SJCRH30 (cell line): ENCODE measurements at places on chromosomes 3 and 15.

DNA sequence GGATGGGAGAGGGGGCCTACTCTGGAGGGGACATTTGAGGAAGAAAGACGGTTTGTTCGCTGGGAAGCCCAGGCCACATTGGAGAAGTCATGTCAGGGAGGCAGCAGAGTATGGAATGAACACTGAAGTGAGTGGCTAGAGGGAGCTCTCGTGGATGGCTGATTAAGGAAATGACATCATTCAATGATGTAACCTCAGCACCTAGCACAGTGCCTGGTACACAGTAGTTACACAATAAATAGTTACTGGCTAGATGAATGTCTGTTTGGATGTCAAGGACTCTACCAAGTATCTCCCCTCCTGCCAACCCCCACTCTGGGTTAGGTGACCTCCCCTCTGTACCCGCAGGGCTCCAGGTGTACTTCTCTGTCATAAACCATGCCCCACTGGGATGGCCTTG lies 121.1 kb downstream of the CLSTN2 start:
- no peak for DNase-seq

DNA sequence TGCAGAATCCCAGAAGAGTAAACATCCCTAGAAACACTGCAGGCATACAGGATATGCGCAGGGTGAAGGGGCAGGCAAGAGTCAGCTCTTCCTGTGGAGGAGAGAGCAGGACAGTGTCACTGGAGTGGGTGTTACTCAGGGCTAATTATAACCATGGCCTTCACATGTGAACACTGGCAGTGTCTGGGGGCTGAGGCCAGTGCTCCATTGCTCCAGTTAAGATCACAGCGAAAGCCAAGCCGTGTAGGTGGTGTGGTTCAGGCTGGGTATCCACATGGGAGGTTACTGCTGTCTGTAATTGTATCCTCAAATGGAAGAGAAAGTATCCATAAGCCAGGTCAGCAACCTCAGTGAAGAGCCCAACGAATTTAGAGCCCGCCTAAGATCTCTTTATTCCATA lies 84.6 kb downstream of the MESD start:
- no peak for DNase-seq

- DNase-seq, result peak; percentile 6
Measured at GRCh38 chr3:166367947-166368533, 530.8 kb upstream of the BCHE start.

DNA sequence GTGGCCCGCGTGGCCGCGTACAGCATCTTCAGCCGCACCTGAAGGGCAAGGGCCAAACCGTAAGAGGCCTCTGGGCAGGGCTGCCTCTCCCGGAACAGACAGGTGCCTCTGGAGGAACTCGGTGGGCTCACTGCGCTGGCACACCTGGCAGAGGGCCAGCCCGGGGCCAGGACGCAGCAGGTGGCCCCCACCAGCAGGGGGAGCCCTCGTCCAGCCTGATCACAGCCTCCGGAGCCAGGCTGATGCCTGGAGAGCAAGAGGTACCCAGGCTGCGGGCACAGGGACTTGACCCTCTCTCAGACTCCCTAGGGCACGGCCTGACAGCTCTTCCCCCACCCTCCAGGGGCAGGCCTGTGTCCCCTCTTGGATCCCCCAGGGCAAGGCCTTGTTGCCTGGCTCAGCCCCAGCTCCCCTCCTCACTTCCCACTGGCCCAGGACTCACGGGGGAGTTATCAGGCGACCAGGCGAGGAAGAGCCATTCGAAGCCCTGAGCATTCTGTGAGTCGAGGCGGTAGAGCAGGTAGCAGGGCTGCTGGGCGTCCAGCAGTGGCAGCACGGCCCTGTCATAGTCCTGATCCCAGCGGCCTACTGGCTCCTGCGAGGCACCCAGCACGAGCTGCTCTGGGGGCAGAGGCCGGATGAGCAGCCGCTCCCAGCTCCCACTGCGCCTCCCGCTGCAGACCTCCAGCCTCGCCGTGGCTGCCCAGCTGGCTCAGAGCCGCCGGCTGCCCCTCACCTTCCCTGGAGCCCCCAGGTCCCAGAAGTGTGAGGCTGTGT lies 6.2 kb upstream of the TLR9 start:
- DNase-seq, result peak; percentile 81

DNA sequence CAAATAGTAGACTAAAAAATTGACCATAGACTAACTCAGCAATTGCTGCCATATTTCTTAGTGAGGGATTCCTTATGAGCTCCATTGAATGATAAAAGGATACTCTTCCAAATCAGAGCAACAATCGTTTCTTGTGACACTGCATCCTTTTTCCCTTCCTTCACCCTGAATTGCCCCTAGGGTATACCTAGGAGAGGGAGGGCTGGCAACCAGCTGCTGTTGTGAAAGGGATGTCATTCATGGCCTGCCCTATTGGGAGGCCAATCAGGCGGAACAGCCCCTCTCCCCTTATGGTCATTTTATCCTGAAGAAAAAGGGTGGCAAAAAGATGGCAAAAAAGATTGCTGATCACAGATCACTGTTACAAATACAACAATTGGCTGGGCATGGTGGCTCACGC lies 26.3 kb downstream of the B3GNT5 start:
- peak; percentile 51 for DNase-seq

- peak; percentile 15 for DNase-seq
Measured at GRCh38 chr3:138962854-138963560, 16.0 kb downstream of the FOXL2NB start.

DNA sequence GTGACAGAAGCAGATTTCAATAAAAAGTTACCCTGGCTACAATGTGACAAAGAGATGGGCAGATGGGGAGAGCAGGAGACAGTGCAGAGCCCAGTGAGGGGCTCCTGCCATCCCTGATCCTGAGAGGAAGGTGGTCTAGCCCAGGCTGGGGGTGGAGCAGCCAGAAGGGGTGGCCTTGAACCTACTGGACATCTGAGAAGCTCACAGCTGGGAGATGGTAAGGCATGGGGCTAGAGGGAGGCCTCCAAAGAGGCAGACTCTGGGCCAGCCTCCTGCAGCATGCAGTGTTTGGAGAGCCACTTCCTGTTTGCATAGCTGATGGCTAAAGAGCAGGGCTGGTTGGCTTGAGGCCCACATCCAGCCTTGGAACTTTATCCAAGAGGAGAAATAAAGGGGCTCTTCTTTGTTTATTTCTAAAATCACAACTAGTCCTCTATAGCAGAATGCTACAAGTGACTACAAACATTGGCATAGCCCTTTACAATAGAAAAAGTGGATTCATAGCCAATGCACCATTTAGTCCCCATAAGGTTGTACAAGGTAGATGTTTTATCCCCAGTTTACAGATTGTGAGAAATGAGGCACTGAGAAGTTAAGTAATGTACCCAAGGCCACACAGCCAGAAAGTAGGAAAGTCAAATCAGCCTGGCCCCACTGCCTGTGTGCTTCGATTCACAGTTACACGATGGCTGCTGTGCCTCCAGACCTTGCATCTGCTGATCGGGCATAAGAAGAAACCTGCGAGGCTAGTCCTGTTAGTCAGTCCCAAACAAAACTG lies 4.6 kb downstream of the EFCC1 start:
- peak; percentile 26 for DNase-seq

DNA sequence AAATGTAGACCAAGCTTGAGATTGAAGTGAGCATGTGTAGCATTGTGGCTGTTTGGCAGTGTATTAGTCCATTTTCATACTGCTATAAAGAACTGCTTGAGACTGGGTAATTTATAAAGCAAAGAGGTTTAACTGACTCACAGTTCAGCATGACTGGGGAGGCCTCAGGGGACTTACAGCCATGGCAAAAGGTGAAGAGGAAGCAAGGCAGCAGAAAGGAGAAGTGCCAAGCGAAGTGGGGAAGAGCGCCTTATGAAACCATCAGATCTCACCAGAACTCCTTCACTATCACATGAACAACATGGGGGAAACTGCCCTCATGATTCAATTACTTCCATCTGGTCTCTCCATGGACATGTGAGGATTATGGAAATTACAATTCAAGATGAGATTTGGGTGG lies 8.6 kb upstream of the CERS3 start:
- no peak for DNase-seq

DNA sequence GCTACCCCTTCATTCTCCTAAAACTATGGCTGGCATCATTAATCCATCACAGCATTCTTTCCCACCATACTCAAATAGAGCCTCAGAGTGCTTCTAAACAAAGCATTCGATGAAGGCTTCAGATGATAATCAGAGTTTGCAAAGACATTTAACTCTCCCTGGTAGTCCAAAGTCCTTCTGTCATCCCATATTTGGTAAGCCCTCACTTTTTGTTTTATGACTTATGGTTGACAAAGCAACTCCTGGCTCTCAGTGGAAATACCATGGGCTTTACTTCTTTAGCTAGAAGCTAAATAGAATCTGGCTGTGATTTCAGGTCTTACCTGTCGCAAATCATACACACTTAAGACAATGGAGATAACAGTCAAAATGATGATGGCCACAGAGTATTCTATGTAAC lies 27.8 kb downstream of the ATP13A5 start:
- DNase-seq, result no peak

GRCh38 chr3:51718547-51719409 lies 11.9 kb downstream of the GRM2 start:
- DNase-seq, result peak; percentile 83

DNA sequence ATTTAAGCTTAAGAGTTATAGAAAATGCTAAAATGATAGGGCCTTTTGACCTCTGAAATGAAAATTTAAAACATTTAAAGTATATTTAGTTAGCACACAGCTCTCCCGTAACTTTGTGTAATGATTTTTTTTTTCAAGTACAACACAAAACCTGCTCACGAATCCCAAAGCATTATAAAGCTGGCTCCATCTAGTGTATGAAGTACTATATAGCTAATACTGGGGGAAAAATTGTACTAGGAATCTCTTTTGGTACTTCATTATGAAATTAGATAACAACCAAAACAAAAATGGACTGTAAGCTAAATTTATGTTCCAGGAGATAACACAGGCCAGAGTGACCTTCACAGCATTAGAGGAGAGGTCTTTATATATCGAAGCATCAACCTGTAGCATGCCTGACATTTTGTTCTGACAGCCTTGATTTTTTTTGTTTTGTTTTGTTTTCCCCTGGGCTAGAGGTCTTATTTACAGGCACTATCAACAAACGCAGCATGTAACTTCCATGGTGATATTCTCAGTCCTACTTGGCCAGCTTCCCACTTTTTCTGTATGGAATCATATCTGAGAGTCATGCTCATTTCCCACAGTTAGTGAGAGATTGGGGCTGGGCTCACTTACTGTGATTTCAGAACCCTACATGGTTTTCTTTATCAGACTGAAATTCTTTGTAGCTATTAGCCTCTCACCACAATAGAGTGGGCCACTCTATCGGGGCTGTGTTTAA lies 116.3 kb downstream of the MITF start:
- no peak for DNase-seq

DNA sequence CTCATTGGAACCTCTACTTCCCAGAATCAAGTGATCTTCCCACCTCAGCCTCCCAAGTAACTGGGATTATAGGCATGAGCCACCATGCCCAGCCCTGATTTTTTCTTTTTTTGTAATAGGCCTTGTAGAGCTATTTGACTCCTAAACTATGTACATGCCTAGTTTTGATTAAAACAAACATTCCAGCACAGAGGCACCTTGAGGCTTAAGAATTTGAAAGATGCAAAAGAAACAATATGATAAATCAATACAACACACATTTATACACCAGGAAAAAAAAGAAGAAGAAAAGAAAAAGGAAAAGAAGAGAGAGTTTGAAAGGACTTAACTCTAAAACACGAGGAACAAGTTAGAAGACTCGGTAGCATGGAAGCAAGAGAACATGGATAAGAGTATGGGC lies 13.9 kb upstream of the FRMD5 start:
- DNase-seq, result no peak

GRCh38 chr15:63191895-63192618 lies 2.7 kb downstream of the RAB8B start:
- DNase-seq, result no peak

- no peak for DNase-seq
Measured at GRCh38 chr3:156615592-156616173, 58.7 kb upstream of the TIPARP start.

- DNase-seq, result peak; percentile 29
Measured at GRCh38 chr3:129226374-129226773, 23.0 kb upstream of the COPG1 start.

DNA sequence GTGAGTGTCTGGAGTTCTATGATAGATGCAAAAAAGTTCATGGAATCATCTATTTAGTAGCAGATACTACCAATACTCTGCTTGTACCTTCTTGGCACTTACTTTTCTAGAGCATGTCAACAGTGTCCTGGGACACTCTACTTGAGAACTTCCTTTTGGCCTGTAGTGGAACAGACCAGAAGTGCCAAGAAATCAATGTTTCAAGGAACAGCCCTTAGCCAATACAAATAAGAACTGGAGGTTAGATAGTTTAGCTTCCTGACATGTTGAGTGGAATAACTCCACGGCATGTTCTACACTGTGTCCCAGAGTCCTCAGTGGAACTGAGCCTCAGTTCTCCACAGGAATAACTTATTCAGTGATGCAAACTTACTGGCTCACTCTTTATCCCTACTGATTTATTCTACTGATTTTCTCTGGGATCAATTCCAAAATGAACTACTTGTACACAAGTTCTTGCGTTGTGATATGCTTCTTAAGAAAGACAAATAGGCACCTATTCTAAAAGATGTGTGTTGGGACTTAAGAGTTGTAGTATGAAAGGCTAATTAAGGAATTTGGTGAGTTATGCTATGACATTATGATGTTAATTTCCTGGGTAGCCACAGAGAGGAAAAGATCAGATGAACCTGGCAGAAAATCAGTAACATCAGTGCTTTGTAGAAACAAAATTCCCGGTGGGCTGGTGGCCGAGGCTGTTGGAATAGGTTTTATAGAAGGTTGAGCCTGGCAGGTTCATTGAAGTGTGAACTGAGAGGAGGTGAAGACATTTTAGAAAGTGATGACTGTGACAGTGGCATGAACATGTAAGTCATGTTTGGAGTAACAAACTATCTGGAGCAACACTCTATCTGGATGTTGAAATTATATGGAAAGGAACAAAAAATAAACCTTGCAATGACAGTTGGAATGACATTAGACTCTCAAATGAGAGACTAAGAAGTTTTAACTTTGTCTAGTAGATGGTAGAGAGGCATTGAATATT lies 101.8 kb upstream of the RBMS3 start:
- no peak for DNase-seq

DNA sequence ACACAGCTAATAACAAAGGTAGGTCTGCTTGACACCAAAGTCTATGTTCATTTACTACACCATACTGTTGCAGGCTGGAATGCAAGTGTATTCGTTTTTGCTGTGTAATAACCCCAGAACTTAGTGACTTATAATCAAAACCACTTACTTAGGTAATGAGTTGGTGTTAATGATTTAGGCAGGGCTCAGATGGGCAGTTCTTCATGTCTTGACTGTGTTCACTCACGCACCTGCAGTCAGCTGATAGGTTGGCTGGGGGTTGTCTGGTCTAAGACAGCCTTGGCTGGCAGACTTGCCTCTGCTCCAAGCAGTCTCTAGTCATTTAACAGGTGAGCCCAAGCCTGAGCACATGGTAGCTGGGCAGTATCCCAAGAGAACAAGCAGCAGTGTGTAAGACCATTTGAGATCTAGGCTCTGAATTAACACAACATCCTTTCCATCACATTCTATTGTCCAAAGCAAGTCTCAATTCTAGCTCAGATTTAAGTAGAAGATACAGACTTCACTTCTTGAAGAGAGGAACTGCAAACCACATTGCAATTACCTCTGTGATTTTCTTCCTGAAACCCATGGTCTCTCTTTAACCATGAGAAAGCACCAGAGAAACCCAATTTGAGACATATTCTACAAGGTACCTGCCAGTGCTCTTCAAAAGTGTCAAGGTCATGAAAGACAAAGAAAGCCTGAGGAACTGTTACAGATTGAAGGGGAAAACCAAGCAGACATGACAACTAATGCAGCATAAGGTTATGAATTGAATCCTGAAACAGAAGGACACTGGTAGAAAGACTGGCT lies 13.3 kb upstream of the DCLK3 start:
- DNase-seq, result no peak
